ENCODE measurements at places on chromosomes 16 and 17. TPM values are rescaled to one million over a fixed set of nuclear protein-coding genes. Genes with fewer than 3 reads are reported as not detected.

DNA sequence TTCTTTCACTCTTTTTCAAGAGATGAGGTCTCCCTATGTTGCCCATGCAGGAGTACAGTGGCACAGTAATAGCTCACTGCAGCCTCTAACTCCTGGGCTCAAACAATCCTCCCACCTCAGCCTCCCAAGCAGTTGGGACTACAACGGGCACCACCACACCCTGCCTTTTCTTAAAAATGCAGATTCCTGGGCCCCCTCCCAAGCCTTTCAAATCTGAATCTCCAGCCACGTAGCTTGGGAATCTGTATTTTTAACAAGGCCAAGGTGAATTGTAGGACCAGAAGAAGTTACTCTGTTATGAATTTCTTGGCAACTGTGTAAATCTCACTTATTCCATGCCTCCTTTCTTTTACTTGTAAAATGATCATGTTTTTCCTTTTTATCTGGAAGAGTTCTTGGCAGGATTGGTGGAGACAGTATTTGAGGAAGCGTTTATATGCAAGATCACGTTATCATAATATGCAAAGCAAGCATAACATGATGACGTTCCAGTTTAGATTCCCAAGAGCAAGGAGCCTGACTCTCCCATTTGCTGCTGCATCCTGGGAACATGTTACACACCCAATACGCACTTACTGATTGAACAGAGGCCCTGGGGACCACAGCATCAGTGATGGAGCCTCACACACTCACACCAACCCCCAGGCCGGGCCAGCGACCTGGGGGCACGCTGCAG, 44.5 kb downstream of the LITAF start:
- H3K27me3 ChIP-seq, result no peaks in the 10 kb centered on the region
- no peak for DNase-seq
- H3K4me1 ChIP-seq, result no peaks in the 10 kb centered on the region
- H3K36me3 ChIP-seq, result no peaks in the 10 kb centered on the region
- H3K27ac ChIP-seq, result no peak overlapping the region

DNA sequence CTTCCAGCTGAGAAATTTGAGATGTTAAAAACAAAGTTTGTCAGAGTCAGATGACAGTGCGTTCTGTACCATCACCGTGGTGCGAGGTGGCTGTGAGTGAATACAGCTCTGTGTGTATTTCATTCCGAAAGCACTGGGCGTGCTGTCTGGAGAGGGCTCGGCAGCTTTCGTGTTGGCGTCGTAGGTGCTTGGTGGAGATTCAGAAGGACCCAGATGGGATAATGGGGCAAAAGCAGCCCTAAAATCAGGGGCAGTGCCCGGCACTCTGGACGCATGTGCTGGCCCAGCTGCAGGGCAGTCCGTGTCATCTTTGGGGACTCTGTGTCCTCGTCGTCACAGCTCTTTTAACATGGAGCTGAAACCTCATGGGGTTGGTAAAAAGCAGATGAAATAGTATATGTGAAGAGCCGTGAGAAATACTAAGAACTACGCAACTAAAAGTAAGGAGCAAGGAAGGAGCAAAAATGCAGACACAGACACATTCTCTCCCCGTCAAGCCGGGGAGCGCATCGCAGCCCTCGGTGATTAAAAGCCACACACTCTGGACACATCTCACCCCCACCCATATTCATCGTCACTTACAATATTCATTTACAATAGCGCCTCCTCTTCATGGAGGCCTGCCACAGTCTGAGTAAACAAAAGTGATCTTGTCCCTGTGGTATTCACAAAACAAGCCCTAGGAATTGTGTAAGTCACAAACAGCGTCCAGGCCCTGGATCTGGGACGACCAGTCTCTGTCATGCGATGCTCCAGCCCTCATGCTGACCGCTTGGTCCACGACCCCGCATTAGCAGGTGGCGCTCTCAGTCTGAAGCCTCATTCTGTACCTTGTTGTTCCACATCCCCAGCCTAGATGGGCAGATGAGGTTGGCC, 206.7 kb downstream of the RPTOR start:
- H3K27me3 ChIP-seq, result no peaks in the 10 kb centered on the region
- H3K27ac ChIP-seq, result no peak overlapping the region
- no peaks in the 10 kb centered on the region for H3K4me1 ChIP-seq
- H3K36me3 ChIP-seq, result no peaks in the 10 kb centered on the region
- DNase-seq, result no peak

The YPEL2 gene
- total RNA-seq, result 4.5 TPM

The WRAP53 gene
- total RNA-seq, result 15.2 TPM

DNA sequence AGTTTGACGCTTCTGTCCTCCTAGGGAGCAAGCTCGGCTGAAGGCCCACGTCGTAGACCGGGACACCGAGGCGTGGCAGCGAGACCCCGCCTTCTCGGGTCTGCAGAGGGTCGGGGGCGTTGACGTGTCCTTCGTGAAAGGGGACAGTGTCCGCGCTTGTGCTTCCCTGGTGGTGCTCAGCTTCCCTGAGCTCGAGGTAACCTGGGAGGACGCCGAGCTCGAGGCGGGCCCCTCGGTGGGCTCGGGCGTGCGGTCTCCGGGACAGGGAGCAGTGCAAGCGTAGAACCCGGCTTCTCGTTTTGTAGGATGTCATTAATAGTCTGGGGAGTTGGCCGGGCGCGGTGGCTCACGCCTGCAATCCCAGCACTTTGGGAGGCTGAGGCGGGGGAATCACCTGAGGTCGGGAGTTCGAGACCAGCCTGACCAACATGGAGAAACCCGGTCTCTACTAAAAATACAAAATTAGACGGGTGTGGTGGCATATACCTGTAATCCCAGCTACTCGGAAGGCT, 715 bp downstream of the ENDOV start:
- no peaks in the 10 kb centered on the region for H3K27me3 ChIP-seq
- no peak for DNase-seq
- peak overlapping the region; percentile 90 for H3K27ac ChIP-seq

Data from Caco-2 (cell line).